GM19239 (cell line): ENCODE measurements at places on chromosomes 1 and 21.

- DNase-seq: no peak
Measured at GRCh38 chr1:110255392-110255787, 45.3 kb downstream of the KCNC4 start.

GRCh38 chr1:1128454-1129139 lies 12.7 kb upstream of the C1orf159 start:
- DNase-seq: no peak

DNA sequence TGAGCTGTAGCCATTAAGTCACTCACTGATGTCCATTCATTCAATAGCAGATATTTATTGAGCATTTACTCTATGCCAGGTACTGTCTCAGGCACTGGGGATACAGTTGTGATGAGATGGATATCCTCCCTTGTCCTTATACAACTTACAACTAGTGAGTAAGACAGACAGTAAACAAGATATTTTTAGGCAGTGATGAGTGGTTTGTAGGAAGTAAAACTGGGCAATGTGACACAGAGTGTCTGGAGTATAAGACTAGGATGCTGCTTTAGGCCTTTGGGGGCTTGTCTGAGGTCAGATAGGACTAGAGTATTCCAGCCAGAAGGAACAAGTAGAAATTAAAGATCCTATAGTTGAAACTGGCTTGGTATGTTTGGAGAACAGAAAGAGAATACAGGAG lies 41.4 kb downstream of the NOS1AP start:
- no peak for DNase-seq

DNA sequence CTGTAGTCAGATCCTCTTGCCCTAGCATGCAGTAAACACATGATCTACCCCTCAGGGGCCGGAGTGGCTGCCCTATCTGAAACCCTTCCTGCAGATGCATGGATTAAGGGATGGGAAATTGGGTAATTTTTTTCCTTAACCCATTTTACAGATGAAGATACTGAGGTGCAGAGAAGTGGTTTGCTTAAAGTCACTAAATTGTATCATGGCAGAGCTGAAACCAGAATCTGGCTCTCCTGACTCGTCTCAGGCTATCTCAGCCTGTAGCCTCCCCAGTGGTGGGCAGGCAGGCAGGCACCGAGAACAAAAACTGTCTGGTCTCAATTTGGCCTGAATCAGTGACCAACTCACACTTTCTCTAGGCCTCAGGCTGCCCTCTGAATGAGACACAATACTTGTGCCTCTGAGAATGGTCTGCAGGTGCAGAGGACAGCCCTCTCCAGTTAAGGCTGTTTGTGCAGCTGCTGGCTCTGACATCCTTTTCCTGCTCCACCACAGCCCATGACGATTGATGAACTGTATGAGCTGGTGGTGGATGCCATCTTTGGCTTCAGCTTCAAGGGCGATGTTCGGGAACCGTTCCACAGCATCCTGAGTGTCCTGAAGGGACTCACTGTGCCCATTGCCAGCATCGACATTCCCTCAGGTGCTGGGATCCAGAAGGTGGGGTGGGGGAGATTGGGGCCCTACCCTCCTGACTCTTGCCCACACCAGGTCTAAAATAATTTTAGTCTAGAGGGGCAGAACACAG lies 1.5 kb downstream of the NAXE start:
- DNase-seq: no peak

DNA sequence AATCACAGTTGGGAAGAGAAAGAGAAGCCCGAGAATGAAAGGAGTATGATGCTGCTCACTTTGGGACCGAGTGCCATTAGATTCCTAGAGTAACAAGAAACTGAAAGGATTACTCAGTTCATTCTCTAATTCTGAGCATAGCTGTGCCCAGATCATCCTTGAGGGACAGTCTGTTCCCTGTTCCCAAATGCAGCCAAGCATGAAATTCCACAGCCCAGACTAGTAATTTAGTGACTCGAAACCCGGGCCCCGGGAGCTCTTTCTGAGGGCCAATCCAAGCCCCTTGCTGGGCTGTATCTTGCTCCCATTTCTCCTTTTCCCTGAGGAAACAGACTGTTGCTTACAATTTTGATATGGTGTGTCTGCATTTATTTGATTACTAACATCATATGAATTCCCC lies 30.0 kb upstream of the ETS2 start:
- no peak for DNase-seq

DNA sequence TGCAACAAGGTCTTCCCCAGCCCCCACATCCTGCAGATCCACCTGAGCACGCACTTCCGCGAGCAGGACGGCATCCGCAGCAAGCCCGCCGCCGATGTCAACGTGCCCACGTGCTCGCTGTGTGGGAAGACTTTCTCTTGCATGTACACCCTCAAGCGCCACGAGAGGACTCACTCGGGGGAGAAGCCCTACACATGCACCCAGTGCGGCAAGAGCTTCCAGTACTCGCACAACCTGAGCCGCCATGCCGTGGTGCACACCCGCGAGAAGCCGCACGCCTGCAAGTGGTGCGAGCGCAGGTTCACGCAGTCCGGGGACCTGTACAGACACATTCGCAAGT lies 3.8 kb downstream of the ZBTB18 start:
- DNase-seq: no peak
